ENCODE measurements at places on chromosomes 2 and 18. TPM values are rescaled to one million over a fixed set of nuclear protein-coding genes. Genes with fewer than 3 reads are reported as not detected.

GRCh38 chr2:55478610-55479304, 40.8 kb upstream of the CFAP36 start:
- DNase-seq, result no peak

- DNase-seq, result no peak
Measured at GRCh38 chr2:96964221-96964905, 22.0 kb downstream of the FAM178B start.

The TIA1 gene
- total RNA-seq, result 49.4 TPM

DNA sequence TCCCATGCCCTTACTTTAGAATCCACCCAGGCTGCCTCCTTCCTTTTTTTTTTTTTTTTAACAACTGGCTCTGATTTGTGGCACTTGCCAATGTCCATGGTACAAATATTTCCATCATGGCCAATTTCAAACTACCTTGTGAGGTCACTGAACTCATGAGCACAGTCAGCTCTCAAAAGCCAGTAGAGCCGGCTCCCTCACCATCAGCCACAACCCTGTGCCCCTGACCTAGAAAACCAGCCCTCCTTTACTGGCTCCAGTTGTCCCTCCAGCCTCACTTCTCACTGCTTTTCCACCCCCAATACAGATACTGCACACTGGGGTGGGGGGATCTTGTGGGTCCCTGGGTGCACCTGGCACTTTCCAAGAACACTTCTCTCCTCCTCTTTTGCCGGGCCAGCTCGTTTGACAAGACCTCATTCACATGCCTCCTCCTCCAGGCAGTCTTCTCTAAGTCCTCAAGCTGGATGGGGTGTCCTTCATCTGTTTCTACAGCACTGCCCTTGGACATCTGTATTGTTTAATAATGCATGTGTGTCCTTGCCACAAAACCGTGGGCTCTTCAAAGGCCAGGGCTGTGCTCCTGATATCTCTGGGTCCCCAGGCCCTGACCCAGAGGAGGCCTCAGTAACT, 35.5 kb downstream of the SDC1 start:
- DNase-seq, result no peak

The DRC1 gene
- total RNA-seq, result not detected

DNA sequence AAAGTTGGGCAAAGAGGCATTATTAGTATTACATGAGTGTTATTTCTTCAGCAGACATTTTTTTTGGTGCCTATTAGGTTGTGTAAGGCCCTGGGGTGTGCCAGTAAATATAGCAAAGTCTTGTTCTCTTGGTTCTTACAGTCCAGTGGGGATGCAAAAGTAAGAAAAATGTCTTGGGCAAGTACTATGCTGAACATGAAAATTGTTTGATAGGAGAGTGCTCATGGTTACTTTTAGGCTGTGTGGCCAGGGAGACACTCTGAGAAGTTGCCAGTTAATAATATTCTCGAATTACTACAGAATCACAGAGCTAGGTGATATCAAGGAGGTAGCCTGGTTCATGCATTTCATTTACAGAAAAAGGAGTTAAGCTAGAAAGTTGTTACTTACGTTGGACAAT, 1.9 kb downstream of the AGFG1 start:
- no peak for DNase-seq

The PUS10 gene
- total RNA-seq, result 4.2 TPM

The RNF138 gene
- 12.4 TPM for total RNA-seq

The VAMP8 gene
- total RNA-seq, result 30.3 TPM

DNA sequence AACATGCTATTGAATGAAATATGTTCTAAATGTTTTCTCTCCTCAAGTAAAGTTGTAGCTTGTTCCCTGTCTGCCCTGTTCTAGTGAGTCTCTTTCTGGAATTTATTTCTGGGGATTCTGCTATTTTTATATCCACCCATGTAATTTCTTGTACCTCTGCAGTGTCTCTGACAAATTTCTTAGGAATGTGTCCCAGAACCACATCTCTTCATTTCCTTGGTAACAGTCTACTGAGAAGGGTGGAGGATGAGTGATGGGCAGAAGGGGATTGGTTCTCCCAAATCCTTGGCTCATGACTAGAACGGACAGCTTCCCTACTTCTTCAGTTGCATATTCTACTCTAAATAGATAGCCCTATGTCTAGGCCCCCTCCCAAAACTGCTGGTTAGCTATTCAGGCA, 490.6 kb upstream of the LINC00305 start:
- no peak for DNase-seq

DNA sequence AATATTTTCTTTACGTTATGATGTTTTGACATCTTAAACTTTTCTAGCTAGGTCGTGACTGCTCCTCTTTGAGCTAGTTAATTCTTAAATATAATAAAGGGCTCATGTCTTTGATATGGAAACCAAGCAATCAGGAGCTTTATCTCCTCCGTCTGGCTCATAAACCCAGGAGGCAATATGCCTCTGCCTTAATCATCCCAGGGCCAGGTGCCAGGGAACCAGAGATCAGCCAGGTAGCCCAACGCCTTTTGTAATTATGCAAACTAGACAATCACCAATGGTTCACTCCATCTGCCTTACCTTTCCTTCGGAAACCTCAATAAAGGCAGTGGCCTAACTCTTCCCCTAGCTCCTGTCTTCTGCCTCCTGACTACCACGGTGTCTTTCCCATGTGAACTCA, 213.7 kb downstream of the KCNJ3 start:
- DNase-seq, result no peak

DNA sequence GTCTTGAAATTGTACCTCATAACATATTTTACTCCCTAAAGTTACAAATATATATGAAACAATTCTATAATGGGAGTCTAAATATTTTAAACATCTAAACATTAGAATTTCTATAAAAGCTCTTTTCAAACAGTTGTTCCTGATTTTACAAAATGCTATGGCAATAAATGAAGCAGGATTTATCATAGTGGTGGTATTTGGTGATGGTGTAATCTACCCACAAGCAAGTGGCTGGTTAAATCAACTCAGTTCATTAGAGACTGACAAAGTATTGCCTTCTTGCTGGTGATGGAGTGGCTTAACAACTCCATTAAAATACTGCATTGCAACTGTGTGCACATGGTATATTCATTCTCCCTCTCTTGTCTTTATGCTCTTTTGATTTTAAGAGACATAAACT, 138.9 kb downstream of the PMAIP1 start:
- DNase-seq, result no peak

The UGT1A5 gene
- not detected for total RNA-seq

DNA sequence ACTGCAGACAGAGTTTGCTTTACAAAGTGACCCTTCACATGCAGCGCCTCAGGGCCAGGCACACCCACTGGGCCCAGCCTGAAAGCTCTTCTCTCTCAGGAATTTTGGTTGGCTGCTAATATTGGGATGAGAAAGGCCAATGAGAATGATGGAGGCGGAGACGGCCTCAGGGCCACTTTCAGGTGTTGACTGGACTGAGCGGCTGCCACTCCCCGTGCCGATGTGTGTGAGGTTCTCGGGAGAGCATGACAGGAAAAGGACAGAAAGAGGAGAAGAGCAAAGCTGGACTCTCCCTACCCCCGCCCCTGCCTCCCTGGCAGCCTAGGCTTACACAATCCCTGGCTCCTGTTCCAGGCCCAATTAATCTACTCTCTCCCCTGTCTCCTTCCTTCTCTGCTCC, 155.7 kb downstream of the CELF4 start:
- DNase-seq, result no peak

GRCh38 chr2:215627771-215628170, 191.9 kb upstream of the FN1 start:
- no peak for DNase-seq

The DNAJC5G gene
- total RNA-seq, result 0.41 TPM

DNA sequence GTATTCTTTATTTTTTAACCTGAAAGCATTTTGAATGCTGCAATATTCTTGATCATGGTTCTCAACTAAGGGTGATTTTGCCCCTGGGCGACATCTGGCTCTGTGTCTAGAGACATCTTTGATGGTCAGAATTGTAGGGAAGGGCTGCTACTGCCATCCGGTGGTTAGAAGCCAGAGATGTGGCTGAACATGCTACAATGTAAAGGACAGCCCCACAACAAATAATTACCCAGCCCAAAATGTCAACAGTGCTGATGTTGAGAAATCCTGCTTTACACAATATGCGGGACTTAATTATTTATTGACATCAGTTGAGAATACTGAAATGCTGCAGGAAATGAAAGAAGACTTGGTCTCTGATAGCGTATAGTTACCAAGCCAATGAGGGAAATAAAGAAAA, 37.5 kb upstream of the SERPINB2 start:
- DNase-seq, result no peak

DNA sequence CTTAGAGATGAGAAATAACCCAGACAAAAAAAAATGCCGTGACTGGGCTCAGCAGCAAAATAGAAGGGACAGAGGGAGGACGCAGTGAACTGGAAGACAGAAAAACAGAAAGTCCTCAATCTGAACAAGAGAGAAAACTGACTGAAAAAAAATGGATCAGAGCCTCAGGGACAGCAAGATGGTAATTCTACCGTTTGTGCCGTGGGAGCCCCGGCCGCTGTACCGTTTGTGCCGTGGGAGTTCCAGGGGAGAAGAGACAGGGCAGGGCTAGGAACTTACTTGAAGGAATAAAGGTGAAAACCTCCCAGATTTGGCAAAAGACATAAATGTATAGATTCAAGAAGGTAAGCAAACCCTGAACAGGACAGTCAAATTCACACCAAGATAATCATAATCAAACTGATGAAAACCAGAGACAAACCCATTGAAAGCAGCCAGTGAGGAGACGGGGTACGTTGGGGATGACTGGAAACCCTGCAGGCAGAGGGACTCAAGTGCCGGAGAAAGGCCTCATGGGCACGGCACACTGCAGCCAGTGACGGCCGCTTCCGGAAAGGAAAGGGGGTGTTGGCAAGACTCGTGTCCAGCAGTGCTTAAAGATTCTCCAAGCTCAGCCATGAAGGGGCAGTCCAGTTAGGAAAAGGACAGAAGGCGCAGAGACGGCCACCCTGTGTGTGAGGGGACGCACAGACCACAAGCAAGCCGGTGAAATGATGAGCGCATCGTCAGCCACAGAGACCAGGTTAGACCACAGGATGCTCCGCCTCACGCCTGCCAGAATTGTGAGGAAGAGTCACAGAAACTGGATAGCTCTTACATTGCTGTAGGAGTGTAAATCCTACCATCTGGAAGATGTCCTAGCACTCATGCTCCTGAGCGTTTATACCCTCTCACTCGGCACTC, 40.0 kb upstream of the NFATC1 start:
- no peak for DNase-seq

DNA sequence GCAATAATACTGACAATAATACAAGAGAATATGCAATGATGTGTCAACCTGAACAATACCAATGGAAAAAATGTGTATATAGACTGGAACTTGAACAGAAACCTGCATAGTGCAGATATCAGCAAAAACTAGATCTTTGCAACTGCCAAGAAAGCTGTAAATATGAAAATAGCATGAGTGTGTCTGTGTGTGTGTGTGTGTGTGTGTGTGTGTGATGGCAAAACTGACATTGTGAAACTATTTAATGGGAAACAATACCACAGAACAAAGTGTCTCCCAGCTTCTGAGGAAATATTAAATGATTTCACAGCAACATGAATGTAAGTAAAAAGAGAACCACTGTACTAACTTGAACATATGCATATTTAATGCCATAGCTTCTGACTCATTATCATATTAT, 558.2 kb upstream of the LINC00305 start:
- DNase-seq, result no peak

DNA sequence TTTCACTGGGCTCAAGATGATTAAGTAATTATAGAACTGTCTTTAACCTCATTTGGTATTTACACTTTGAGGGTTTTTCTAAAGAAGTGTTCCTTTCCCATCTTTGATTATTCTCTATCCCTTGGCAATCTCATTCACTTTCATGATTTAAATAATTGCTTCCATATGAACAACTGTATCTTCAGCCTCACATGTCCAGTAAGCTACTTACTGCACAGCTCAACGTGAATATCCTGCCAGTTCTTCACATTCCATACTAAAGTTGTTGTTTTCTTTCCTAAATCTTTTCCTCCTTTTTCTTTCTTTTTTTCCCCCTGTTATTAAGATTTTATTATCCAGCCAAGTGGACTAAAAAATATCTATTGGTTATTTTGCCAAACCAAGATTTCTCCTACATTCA, 37.7 kb downstream of the ZC3H15 start:
- no peak for DNase-seq

- DNase-seq, result no peak
Measured at GRCh38 chr2:74925361-74925786, 33.1 kb upstream of the POLE4 start.

DNA sequence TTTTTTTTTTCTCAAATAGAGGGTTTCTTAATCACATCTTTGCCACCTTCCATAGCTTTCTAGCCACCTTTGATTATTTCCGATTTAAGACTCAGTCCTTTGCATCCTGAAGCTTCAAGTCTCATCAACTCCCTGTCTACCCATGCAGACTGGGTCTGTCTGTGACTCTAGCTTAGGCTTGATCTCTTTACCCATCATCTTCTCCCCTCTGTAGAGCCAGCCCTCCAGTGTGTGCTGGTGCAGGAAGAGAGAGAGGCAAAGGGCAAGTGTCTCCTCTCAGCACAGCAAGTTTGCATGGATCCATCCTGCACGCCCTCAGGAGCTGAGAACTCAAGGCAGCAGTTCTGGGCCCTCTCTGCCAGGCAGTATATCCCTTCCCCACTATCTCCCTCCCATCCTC, 70.4 kb downstream of the HNRNPLL start:
- no peak for DNase-seq

GRCh38 chr2:10990561-10991111, 78.9 kb downstream of the KCNF1 start:
- DNase-seq, result no peak

- no peak for DNase-seq
Measured at GRCh38 chr2:6103949-6104348, 411.8 kb downstream of the SOX11 start.

GRCh38 chr18:62751977-62752376, 36.6 kb downstream of the PHLPP1 start:
- DNase-seq, result no peak

GRCh38 chr2:216113572-216113971, 4.4 kb downstream of the XRCC5 start:
- no peak for DNase-seq

DNA sequence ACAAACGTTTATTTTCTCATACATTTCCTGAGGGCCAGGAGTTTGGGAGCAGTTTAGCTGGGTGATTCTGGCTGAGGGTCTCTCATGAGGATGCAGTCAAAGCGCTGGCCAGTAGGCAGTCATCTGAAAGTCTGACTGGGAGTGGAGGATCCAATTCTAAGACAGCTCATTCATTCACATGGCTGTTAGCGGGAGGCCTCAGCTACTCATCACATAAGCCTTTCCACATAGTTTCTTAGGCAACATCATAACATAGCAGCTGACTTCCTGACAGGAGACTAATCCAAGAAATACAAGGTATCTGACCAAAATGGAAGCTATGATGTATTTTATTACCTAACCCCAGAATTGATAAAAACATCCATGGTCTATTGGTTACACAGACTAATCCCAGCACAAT, 2.9 kb upstream of the MRPL44 start:
- DNase-seq, result no peak

GRCh38 chr2:229633556-229633955, 80.8 kb downstream of the DNER start:
- DNase-seq, result no peak

The ERMN gene
- total RNA-seq, result not detected

All from left cardiac atrium (tissue), 4 donors.